Keratinocyte (primary cell): ENCODE measurements at places on chromosomes 11 and 22.

DNA sequence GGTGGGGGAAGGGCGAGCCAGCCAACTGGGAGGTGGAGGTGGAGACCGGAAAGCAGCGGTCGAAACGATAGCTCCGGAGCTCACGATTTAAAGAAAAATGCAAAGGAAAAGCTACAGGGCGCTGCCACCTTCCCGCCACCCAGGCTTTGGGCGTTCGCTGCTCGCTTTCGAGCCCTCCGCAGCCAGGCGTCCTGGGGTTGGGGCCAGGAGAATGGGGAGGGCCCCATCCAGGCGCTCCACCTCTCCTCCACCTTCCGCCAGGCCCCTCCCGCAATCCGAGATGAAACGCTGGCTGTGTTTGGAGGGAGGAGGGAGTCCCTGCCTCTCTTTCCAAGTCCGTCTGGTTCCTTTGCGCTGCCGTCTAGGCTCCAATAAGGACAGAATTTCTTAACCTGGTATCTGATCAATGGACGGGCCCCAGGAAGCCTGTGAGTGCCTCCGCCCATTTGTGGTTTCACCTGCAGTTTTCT, 483 bp upstream of the ABTB2 start:
- no peak for DNase-seq

GRCh38 chr11:75591966-75592365, 29.9 kb downstream of the SERPINH1 start:
- DNase-seq: no peak

DNA sequence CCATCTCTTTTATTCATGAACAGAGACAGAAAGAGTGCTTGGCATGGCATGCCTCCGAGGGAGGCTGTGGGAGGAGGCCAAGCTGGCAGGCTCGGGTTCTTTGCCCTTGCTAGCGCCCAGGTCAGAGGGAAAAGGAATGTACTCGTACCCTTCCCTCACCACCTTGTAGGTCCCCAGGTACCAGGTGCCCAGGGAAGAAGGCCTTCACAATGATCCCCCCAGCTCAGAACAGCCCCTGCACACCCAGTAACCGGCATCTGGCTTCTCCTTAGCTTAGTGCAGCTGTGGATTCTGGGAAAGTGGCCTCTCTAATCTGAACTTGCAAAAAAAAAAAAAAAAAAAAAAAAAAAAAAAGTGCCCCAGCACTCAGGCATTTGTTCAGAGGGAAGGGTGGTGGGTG, 1.3 kb downstream of the HEPN1 start:
- no peak for DNase-seq

GRCh38 chr22:49191506-49191980, 636.1 kb downstream of the BRD1 start:
- DNase-seq: no peak

- DNase-seq: no peak
Observed at GRCh38 chr11:74678591-74679512, 52.4 kb downstream of the CHRDL2 start.

DNA sequence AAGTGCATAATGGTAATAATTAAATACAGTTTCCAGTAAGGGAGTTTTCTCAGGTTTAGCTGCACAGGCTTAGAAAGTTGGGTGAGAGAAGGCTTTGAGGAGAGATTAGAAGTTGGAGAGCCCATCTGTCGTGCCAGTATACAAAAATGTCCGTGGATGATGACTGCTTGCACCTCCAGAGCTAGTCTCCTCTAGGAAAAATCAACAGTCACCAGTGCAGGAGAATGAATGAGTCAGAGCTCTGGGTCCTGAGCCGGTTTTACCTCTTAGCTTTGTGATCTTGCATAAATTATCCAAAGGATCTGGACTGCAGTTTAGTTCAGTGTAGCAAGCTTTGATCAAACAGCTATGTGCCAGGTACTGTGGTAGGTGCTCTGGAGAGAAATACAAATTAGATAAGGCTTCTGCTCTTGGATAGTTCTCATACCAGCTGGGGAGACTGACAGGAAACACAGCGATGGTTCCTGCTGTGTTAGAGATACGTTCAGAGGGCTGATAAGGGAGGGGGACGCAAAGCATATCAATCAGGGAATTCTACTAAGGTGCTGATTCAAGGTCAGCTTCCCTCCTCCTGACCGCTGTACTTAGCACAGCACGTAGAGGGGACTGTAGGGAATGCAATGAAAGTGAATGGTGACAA, 125.9 kb downstream of the TEAD1 start:
- no peak for DNase-seq

DNA sequence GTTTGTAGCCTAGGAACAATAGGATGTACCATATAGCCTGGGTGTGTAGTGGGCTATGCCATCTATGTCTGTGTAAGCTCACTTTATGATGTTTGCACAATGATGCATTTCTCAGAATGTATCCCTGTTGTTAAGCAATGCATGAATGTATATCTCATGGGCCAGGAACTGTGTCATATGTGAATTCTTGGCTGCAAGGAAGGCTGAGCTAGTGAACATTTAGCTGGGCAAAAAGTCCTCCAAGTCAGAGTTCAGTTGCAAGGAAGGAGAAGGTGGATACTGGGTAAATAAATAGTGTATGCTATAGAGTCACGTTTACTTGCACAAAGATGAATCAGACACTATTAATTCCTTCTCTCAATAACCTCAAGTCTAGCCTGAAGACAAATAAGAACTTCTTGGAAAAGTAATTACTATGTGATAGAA, 136.1 kb downstream of the EHF start:
- no peak for DNase-seq

GRCh38 chr11:132973686-132974085, 558.6 kb downstream of the OPCML start:
- no peak for DNase-seq

- no peak for DNase-seq
Observed at GRCh38 chr11:68841718-68842426, at the start of gene CPT1A. CPT1A (minus strand) TSS chr11:68841916; CDS start chr11:68815474, 26,442 bp downstream.

- DNase-seq: no peak
Observed at GRCh38 chr22:49215840-49216239, 611.8 kb downstream of the BRD1 start.

DNA sequence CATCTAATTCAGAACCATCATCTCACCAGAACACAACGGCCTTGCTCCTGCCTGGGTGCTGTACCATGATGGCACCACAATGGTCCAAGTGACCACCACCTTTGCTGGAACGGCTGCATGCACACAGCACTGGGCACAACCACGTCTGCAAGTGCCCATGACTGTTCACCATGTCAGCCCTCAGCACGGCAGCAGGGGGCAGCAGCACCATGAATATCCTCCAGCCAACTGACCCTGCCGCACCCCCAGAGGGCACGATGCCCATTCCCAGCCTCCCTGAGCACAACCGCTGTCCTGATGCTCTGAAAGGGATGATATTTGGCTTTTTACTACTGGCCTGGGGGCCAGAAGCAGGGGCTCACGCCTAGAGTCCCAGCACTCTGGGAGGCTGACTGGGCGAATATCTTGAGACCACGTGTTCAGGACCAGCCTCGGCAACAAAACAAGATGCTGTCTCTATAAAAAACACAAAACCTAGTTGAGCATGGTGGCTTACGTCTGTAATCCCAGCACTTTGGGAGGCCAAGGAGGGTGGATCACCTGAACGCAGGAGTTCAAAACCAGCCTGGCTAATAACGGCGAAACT, 25.7 kb downstream of the DRD4 start:
- no peak for DNase-seq

- no peak for DNase-seq
Observed at GRCh38 chr11:70031631-70032469, 46.3 kb upstream of the ANO1 start.

GRCh38 chr22:40922484-40923303, 28.5 kb upstream of the RBX1 start:
- no peak for DNase-seq

DNA sequence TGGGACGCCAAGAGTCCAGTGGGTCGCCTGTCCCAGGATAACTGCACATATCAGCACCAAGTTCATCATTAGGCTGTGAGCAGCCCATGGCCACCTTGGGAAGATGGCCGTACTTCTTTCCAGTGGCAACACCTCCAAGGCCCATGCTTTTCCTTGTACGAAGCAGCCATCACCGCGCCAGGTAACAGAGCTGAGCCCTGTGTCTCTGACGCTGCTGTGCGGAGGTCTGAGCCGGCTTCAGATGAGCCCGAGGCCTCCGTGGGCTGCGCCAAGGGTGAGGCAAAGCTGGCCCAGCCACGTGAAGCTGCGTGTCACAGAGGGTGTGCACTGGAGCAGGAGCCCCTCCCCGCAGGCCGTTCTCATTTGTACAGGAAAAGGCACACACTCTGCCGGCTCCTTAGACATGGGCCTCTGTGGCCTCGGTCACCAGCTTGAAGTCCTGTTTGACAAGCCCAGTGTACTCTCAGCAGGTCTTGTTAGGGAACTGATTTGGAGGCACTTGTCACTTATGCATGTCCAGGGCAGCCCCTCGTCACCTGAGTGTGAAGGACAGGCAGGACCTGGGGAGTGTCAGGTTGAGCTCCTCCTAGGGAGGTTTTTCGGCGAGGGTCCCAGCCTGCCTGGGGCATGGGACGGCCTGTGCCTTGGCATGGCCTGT, 401.5 kb downstream of the TBC1D22A start:
- DNase-seq: no peak

GRCh38 chr11:65426839-65427690, 4.5 kb downstream of the NEAT1 start:
- no peak for DNase-seq

DNA sequence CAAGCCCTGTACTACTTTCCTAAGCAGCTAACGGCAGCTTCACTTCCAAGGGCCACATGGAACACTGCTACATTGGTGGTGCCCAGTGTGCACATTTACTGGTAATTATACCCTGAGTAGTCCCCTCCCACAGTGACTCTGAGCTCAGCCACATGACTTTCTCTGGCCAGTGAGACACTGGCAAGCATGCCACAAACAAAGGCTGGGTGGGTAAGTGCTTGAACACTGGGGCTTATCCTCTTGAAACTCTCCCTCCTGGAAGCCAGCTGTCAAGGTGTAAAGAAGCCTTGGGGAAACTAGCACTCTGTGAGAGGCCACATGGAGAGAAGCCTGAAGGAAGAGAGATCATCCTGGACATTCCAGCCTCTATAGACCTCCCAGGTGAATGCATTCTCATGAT, 54.4 kb upstream of the DRD2 start:
- DNase-seq: no peak

- DNase-seq: no peak
Observed at GRCh38 chr11:108084811-108085210, 36.6 kb upstream of the ACAT1 start.

DNA sequence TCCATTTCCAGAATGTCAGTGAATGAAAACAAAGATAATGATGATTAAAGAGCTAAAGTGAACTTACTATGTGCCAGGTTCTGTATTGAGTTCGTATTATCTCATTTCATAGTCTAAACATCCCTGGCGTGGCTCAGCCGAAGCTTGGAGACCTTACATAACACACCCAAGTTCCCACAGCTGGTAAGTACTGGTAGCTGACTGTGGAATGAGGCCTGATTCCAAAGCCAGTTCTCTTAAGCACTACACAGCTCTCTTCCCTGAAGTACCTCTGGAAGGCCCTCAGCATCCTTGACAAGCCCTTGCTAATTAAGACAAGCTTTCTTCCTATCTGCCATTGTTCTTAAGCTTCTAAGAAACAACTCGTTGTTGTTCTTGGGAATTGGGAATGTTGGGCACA, 28.6 kb upstream of the NCAM1 start:
- no peak for DNase-seq

DNA sequence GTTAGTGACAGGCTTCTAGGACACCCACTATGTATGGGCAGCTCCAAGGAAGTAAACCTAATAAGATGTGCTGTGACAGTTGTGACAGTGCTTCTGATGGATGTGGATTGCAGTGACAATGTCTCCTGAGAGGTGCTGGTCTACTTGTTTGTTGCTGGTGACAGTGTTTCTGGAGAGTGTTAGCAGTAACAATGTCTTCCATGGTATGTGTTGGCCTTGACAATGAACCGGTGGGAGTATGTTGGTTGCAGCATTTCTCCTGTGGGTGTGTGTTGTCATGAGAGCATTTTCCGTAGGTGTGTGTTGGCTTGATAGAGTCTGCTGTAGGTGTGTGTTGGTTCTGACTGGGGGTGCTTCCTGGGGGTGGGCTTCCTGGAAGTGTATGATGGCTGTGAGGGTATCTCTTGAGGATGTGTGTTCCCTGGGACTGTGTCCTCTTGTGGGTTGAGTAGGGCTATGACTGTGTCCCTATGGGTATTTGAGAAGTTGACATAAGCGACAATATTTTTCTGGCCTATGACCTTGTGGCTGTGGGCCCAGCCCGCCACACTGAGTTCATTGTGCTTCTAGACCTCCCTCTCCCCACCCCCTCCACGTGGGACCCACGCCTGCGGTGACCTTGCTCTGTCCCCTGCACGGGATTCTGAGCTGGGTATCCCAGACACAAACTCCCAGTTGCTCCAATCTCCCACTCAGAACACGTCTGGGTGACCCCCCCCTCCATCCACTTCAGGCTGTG, 1.2 kb downstream of the DCHS1 start:
- DNase-seq: no peak

DNA sequence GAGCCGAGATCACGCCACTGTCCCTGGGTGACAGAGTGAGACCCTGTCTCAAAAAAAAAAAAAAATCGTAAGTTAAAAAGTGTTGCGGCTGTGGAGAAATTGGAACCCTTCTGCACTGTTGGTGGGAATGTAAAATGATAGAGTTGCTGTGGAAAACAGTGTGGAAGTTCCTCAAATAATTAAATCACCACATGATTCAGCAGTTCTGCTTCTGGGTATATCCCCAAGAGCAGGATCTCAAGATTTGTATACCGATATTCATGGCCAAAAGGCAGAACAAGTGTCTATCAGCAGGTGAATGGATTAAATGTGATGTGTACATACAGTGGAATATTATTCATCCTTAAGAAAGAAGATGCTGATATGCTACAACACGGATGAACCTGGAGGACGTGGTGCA, 3.8 kb downstream of the SELENOO start:
- DNase-seq: no peak

DNA sequence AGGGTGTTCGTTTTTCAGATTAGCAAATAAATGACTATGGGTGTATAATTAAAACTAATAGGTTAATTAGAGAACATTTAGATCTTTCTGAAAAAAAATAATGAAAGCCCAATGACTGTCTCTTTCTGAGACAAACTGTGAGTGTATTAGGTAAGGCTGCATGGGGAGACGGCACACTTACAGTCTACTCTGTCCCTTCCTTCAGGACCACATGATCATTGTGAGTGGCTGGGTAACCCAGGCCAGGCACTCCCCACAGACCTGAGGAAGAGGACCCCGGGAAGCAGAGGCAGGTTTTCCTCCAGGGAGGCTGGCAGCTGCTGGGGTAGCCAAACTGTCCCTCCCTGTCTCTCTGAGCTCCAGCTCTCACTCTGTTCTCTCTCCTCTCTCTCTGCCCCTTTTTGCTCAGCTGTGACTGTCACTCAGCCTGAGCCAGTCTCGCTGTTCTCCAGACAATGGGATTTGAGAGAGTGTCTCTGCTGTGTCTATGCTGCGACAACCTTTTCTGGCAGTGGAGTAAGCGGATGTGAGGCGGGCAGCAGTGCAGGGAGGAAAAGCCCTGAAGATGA, 83.1 kb upstream of the NCAM1 start:
- DNase-seq: no peak

- DNase-seq: no peak
Observed at GRCh38 chr22:48342732-48343131, 1484.9 kb downstream of the BRD1 start.
